SK-N-MC (cell line): ENCODE measurements at places on chromosomes 5 and 9.

DNA sequence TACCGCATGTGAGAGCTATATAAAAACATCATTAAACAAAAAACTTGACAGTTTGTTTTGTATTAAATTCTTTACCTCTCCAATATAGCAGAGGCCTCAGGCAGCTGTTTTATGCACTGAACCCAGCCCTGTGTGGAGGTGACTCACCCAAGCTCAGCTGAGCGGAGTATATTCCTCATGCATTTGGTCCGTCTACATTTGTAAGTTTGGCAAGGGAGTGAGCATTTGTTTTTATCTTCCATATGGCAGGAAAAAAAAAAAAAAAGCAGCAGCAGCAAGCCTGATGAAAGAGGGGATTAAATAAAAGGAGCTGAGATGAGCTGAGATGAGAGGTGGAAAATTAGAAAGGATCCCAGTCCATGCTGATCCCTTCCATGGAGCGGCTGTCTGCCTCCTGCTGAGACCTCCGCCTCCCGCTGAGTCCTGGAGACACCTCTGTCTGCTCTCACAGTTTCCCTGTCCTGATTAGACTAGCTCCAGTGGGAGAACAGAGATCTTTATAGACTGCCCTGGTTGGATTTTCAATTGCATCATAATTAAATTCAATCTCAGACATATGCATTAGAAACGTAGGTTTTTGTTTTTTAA is 112.0 kb upstream of the CTNND2 start:
- DNase-seq = peak; percentile 70

DNA sequence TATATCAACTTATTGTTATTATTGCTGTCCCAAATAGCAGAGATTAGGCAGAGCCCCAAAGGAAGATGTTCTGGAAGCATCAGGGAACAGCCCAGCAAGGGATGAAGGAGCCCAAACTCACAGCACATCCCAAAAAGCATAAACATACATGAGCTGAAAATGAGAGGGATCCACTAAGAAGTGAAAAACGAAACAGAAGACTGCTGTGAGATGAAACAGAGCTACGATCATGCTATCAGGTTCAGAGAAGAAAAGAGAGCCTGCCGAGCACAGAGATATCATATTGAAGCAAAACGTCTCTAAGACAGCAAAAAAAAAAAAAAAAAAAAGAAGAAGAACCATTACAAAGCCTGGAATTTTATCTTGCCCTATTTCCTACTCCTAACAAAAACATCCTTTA is 127.3 kb downstream of the ZNF608 start:
- no peak for DNase-seq

DNA sequence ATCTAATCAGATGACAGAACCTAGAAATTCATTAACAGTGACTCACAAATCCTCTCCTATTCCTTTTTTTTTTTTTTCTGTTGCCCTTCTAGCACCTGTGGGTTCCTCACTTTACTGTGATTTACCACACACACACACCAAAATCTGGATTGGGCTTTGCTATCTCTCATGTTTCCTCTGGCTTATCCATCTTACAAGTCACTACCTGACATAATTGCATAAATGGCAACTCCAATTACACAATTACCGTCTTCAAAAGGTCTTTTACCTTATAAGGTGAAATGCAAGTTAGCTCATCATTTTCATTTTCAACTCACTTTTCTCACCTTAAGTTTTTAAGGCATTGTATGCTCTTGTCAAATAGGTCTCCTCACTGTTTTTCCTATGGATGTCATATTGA is 426.3 kb upstream of the MEF2C start:
- DNase-seq = no peak

DNA sequence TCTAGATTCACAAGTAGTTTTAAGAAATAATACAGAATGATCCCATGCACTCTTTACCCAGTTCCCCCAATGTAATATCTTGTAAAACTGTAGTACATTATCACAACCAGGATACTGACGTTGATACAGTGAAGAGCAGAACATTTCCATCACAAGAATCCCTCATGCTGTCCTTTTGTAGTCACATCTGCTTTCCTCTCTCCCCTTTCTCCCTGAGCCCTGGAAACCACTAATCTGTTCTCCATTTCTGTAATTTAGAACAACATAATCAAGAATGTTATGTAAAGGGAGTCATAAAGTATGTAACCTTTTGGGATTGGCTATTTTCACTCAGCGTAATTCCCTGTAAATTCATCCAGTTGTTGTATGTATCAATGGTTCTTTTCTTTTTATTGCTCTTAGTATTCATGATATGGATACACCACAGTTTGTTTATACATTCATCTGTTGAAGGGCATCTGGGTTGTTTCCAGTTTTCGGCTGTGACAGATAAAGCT is 61.1 kb downstream of the ERCC6L2 start:
- no peak for DNase-seq

- DNase-seq = no peak
These were observed 240.1 kb downstream of the NR2F1-AS1 start for GRCh38 chr5:93340881-93341280.
